ENCODE measurements at places on chromosomes 6 and 20.

DNA sequence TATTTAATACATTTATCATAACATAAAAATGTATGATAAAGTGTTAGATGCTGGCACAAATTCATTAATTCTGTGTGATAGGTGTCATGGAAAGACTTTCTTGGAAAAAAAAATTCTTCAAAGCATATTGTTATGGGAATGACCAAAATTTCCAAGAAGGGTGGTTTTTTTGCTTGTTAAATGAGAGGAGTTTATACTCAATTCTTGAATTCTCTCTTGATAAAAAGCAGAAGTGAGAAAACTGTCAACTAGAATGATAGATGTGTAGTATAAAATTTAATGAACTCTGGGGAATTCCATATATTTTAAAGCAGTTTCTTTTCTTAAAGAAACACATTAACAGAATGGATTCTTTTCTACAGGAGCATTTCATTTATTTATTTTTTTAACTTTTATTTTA lies 62.0 kb upstream of the SNAP91 start:
- DNase-seq = no peak

DNA sequence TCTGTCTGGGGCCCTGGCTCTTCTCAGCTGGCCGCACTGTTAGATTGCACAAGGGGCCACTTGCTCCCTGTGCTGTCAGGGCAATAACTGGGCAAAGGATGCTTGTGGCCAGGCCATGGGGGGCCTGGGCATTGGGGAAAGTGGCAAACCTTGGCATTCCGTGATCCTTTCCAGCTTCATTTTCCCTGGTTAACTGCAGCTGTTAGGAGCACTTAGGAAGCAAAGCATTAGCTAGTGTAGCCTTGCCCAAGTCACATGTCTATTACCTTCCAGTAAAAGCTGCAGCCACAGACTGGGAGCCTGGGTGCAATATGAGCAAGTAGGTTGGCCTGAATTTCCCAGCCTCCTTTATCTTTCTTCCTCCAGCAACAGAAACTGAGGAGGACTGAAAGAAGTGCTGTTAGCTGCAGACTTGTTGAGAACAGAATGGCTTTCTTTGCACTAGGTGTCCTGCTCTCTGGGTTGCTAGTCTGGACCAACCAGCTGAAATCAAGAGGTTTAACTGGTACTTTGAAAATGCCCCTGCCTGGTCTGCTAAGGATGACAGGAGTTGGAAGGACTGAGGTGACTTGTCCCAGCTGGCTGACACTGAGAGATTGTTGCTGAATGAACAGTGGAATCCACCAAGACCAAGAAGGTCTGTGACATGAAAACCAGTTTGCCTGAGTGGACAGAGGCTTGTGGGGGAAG lies 312.3 kb upstream of the SUPT3H start:
- DNase-seq = no peak

DNA sequence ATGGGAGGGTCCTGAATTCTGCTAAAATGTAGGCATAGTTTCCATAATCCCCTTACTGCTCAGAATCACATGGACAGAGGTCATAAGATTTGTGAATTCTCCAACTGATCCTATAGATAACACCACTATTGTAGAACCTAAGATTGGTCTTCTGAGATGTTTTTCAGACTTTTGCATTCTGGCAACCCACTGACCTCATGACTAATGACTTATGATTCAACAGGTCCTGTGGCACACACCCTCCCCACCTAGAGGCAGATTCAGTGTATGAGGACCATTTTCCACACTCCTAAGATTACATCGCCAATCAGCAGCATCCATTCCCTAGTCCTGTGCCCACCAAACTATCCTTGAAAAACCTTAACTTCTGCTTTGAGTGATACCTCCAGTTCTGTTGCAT lies 207.2 kb downstream of the BTBD9 start:
- no peak for DNase-seq

- no peak for DNase-seq
These were observed 509.6 kb downstream of the PRKN start for GRCh38 chr6:162217811-162218493.

DNA sequence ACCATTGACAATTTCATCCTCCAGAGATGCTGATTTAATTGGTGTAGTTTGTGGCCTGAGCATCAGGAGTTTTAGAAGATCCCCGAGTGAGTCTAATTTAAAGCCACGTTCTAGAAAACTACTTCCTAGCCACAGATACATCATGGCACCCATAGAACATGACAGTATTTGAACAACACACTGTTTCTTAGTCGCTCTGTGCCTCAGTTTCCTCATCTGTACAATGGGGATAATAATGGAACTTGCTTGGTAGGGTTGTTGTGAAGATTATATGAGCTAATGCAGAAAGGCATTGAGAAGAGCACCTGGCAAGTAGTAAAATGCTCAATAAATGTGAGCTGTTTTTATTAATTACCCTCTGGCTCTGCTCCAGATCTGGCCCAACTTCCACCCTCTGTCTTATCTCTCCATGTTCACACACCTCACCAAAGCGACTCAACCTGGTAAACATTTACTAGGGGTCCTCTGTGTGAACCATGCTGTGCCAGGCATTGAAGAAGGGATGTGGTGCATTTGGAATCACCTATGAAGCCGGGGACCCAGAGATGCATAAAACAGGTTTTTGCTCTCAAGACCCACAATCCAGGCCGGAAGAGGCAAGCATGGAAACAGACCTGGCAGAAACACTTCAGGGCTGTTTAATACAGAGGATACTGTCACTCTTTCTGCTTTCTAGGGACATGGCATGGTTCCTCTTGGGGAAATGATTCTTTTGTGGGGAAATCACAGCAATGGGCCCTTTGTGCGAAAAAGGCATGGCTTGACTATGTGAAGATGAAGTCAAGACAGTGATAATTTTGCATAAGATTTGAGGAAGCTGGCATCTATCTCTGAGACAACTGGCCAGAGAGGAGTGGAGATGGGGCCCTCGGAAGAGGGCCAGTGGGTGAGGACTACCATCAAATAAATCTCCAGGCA lies 16.2 kb upstream of the MRPS18A start:
- no peak for DNase-seq

DNA sequence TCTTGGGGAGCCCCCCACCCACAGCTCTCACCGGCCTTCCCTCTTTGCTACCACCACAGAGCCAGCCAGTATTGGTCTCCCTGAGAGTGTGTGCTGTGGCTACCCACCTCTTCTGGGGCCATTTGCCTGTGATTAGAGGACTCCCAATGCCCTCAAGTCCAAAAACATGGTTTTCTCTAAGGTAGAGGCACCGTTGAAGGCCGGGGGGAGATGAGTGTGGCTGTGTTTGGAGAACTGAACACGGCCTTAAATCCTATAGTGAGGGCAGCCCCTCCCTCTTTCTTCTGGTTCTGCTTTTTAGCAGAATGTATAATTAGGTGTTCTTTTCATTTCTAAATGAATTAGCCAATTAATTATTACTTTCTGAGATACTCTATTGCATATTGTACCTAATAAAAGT lies 2.5 kb downstream of the CCR6 start:
- DNase-seq = no peak

GRCh38 chr20:6595704-6596103 lies 171.8 kb upstream of the BMP2 start:
- DNase-seq = no peak

DNA sequence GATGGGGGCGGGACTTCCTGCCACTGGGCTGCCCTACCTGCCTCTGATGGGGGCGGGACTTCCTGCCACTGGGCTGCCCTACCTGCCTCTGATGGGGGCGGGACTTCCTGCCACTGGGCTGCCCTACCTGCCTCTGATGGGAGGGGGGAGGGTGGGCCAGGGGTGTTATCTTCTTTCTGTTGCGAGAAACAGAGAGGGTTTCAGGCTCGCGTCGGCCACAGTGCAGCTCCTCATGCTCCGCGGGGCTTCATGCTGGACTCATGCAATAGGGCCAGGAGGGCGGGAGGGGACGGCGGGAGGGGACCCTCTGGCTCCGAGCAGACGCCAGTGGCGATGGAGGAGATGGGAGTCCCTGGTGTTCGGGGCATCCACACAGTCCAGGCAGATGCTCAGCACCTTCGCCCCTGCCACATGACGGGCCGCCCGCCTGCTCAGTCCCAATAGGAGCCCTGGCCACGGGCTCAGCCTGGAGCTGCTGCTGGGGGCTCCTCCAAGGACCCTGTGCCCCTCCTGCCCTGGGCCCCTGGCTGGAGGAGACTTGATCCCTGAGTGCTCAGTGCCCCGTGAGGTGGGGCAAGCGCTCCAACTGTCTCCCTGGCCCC lies 48.8 kb upstream of the CHRNA4 start:
- no peak for DNase-seq

- DNase-seq = no peak
These were observed 869 bp upstream of the CST5 start for GRCh38 chr20:23880417-23880816.

- no peak for DNase-seq
These were observed 102.2 kb downstream of the UNC5CL start for GRCh38 chr6:40936818-40937251.
